CD14-positive monocyte (primary cell): ENCODE measurements at places on chromosomes 3 and 15. TPM values are rescaled to one million over a fixed set of nuclear protein-coding genes. Genes with fewer than 3 reads are reported as not detected.

DNA sequence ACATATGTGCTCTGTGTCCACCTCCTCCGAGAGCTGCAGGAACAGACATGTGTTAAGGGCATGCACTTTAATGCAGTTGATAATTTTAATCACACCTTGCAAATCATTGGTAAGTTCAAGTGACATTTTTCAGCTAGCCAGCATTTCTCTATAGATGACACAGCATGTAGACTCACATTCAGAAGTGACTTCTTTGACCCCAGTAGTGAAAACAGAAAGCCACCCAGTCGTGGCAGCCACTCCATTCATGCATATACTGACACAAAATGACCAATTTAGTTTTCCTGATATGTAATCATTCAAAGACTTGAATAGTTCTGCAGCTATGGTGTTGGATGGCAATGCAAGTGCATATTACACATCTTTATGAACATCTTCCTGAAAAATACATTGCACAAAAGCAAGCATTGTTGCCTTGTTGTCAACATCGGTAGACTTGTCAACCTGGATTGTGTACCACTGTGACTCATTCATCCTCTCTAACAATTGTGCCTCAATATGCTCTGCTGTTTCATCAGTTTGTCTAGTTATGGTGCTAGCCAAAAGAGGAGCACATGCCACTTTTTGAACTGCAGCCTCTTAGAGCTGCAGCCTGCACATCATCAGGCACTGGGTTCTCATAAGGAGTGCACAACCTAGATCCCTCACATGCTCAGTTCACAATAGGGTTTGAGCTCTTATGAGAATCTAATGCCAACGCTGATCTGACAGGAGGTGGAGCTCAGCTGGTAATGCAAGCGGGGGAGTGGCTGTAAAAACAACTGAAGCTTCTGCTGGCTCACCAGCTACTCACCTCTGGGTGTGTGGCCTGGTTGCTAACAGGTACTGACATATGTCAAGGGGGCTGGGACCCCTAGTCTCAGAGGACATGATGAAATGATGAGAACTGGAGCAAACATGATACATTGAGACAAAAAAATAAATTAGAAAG lies 622.0 kb downstream of the PYDC2 start:
- no peak for DNase-seq

DNA sequence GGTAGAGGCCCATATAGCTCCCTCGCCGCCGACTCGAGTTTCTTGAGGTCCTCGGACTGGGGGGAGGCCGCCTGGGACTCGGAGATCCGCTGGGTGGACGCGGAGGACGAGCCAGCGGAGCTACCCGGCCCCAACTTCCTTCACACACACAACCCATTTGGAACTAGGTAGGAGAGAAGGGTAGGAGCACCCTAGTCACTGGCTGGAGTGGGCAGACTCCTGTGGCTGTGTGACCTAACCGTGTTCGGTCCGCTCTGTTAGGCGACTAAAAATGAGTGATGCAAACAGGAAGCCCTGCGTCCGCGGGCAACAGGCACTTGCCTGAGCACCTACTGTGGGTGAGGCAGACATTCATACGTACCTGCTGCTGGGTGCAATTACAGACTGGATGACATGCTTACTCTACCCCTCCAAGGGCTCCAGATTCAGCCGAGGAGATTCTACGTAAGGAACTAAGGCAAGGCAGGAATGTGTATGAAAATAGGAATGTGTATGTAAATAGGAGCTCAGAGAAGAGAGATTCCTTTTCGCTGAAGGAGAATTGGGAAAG lies 4.6 kb upstream of the SIN3A start:
- peak; percentile 60 for DNase-seq

DNA sequence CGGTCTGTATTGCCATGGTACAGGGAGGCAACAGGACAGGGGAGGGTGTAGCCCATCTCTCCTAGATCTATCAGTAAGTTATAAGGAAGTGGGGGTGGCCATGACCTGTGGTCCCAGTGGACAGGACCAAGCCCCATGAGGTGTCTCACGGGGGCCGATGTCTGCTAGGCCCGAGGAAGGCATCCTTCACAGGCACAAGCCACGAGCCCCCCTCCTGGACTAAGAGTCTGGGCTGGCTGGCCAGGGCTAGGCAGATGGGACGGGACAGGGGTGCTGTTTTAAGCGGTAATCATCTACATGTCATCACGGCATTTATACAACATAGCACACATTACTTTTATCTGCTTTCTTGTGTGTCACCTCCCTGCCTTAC lies 2.6 kb upstream of the TBC1D2B start:
- no peak for DNase-seq

DNA sequence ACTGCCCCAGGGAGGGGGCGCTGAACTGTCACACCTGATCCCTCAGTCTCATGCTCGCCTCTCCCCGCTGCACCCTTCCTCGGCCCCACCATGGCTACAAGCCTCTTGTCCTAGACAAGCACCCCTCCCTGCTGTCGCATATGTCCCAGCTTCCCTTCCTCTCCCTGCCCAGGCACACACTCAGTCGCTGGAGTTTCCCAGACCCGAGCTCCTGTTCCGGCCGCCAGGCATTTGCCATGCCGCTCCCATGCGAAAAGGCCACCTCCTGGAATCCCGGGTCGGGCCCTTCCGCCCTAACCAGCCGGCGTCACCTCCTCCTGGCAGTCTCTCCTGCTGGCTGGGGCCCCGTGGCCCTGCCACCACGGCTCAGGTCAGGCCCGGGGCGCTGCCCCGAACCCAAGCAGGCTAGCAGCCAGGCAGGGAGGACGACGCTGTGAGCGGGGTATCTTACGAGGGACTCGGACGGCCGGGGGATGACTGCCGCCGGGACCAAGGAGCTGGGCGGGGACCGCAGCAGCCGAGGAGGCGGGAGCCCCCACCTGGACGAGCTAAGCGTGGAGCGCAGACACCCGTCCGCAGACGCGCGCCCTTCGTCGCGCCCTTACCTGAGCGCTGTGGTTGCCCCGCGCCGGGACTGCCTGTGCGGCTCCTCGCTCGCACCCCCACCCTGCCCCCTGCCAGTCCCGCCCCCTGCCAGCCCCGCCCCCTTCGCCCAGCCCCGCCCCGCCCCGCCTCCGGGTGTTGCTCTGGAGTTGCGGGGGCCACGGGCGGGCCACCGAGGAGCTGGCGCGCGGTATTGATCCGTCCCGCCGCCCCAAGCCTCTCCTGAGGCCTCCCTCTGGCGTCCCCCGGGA lies at the start of gene ALS2CL:
Gene ALS2CL, minus strand, starts transcription at position 642 of the 854 bp plus-strand sequence. CDS start 4,239 bp downstream, outside the sequence.
- peak; percentile 65 for DNase-seq

DNA sequence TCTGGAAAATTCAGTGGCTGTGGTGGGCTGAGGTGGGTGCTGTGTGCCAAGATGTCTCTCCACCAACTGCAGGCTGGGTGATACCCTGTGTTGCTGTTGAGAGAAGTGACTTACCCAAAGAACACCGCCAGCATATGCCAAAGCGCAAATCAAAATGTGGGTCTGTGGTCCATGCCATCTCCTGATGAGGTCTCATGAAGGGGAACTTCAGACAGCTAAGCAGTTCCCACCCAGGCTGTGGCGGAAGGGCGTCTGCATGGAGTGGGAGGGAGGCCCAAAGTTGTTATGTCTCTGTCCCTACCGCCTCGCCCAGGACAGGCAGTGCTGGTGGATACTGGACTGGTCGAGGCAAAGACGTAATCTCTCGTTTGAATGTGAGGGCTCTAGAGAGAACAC lies 70.9 kb upstream of the PLXNA1 start:
- peak; percentile 37 for DNase-seq

GRCh38 chr15:77421370-77421700 lies 647 bp downstream of the HMG20A start:
- no peak for DNase-seq

DNA sequence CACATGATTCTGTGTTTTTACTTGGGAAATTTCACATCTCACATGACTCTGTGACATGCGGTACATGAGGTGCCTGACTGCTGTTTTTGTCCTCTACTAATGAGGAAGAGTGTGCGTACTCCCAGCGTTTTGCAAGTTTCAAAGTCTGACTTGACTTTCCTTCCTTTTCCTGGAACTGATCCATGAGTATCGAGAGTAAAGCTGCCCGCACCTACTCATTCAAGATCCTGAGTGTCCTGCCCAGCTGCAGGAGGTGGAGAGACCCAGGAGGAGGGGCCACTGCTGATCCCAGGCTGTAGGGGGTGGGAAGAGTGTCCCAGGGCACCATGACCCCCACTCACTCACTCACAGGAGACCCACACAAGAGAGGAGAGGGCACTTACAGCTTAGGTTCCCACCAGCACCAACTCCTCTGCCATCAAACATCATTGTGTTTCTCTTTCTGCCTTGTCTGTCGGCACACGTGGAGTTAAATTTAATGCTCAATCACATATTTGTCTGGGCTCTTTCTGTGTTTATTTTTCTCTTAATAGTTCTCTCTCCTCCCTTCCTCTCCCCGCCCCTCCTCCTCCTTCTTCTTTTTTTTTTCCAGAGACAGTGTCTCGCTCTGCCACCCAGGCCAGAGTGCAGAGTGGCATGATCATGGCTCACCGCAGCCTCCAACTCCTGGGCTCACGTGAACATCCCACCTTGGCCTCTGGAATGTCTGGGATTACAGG lies 1.4 kb downstream of the CCR5AS start:
- DNase-seq, result peak; percentile 91

GRCh38 chr3:2993736-2994135 lies 116.4 kb downstream of the IL5RA start:
- DNase-seq, result no peak

DNA sequence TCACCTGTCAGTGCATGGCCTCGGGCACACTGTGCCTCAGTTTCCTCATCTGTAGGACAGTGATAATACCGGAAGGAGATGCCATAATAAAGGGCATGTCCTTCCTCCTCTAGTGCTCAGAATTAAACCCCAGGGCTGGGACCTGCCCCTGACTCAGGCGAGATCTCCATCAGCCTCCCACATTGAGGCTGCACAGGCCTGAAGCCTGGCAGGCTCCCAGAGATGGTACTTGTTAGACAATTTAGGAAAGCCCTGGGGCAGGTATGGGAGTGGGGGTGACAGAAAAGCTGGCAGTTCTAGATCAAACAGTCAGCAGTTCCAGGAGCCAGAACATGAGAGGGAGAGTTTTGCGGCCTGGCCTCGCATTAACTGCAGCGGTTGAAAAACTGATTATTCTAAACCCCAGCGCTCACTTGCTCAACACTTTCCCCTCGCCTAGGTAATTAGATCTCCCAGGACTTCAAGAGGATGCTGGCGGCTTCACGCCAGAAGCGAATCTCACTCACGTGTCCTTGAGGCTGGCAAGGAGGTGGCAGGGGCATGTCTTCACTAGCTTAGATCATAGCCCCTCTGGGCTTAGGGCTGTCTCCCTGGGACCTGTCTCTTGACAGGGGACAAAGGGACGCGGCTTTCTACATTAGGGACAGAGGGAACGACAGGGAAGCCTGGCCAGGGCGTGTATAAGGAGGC lies 73.1 kb downstream of the ATP2B2 start:
- DNase-seq, result no peak

DNA sequence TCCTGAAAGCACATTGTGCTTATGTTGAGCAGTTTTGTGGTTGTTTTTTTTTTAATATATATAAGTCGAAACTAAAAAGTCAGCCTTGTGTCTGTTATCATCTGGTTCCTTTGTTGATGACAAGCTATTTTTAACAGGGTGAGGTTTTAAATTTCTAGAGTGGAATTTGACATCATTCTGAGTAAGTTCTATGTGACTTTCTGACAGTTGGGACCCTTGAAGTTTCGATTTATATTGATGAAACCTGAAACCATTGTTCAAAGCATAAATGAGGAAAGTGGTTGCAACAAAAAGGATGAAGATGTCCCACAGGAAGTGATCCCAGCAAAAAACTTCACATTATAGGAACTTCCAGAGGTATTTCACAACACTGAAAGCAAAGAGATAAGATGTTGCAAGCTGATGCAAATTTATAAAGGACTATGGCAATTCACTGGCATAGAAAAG lies 94.0 kb downstream of the CYP19A1 start:
- DNase-seq, result peak; percentile 25

GRCh38 chr3:13119471-13120220 lies 46.4 kb upstream of the IQSEC1 start:
- DNase-seq, result no peak

- DNase-seq, result no peak
Observed at GRCh38 chr3:194925614-194926013, 239.9 kb downstream of the FAM43A start.

DNA sequence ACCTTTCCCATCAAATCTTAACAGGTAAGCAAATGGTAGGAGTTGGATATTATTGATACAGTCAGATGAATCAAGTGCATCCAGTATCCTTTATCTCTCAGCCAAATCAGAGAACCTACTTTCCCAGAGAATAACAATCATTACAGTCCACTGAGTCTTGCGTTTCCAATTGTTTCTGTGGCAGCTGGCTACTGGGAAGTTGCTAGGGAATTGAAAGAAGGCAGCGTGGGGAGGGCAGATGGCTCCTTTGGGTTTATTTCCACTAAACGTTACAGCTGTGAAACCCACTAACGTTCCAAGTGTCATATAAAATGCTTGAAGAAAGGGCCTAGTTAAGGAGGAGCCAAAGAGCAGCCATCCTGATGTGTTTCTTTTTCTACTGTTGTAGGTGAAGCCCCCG lies 78.4 kb downstream of the WDR72 start:
- no peak for DNase-seq

- no peak for DNase-seq
Observed at GRCh38 chr3:194971965-194972364, 286.3 kb downstream of the FAM43A start.

- no peak for DNase-seq
Observed at GRCh38 chr3:61882253-61882652, 320.9 kb downstream of the PTPRG start.

GRCh38 chr3:150215616-150216015 lies 192.5 kb upstream of the TSC22D2 start:
- DNase-seq, result no peak

DNA sequence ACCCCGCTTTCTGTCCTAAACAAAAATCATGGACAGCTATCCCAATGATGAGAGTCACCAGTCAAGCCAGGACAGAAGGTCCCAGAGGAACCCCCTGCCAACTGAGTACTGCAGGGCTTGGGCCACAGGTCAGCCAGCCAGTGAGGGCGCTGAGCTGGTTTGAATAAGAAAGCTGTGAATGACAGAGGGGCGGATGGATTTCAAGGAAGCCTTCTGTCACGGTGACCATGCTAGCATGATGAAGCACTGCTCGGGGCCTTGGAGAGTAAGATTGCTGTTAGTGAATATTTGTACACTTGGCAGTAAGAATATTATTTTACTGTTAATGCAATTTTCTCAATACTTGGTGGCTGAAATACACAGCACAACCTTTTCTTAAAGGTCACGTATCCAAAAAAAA lies 734.0 kb upstream of the NR2F2 start:
- no peak for DNase-seq

The HIGD2B gene
- polyA plus RNA-seq, result not detected

The MYEF2 gene
- not detected for polyA plus RNA-seq
